ENCODE measurements at places on chromosomes 4 and X.

- DNase-seq: no peak
These were observed 965 bp downstream of the TCEAL4 start for GRCh38 chrX:103586314-103586646.

GRCh38 chrX:149908308-149908707, 21.1 kb upstream of the HSFX4 start:
- no peak for DNase-seq

GRCh38 chr4:73440653-73441052, 4.6 kb downstream of the AFP start:
- DNase-seq: no peak

- no peak for DNase-seq
These were observed 24.9 kb downstream of the CD99L2 start for GRCh38 chrX:150873616-150874015.

- DNase-seq: no peak
These were observed 332.3 kb downstream of the ADGRL3 start for GRCh38 chr4:61532336-61533000.

GRCh38 chrX:142831961-142832530, 193.7 kb upstream of the SPANXN4 start:
- no peak for DNase-seq

GRCh38 chr4:71664366-71664765, 119.5 kb downstream of the GC start:
- DNase-seq: no peak

DNA sequence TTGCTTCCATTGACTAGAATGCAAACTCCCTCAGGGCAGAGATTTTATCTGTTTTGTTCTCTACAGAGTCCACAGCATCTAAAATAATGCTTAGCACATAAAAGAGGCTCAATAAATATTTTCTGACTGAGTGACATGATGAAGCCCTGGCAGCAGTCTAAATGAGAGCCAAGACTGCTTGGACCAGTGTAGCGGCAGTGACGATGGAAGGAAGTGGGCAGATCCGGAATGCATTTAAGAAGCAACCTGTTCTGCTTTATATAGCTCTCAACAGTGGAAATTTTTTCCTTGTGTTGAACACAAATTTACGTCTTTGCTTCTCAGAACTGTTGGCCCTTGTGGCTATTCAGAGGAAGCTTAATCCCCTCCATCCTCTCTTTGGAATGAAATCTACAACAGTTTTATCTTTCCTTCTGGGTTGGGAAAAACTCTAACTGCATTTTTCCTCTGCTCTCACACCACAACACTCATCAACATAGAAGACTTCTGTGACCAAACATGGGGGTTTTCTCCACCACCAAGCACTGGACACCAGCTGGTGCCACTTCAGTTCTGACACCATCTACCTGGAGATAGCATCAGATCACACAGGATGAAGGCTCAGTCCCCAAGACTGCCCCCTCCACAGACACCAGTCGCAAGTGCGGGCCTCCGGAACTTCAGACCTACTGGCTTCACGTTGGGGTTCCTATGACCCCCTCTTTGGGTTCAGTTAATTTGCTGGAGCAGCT, 7.0 kb upstream of the BEND4 start:
- DNase-seq: no peak

GRCh38 chr4:27278615-27279375, 418.2 kb downstream of the STIM2 start:
- DNase-seq: no peak

GRCh38 chr4:169040559-169041261, 30.7 kb upstream of the CBR4 start:
- DNase-seq: no peak

DNA sequence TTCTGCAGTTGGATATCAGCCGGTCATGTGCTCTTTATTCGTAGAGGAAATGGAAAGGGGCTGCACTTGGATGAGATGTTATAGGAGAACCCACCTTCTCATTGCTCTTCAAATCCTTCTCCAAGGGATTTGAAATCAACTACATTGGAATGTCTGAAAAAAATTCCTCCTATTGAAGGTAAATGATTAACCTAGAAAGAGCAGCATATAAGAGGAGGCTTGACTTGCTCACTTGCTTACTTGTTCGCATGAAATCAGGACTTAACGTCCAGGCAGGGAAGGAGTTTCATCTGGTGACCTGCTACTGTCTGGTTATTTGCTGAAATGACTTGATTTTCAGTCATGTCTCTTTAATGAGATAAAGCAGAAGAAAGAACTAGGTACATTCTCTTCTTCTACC, 338.4 kb upstream of the NOCT start:
- DNase-seq: no peak

DNA sequence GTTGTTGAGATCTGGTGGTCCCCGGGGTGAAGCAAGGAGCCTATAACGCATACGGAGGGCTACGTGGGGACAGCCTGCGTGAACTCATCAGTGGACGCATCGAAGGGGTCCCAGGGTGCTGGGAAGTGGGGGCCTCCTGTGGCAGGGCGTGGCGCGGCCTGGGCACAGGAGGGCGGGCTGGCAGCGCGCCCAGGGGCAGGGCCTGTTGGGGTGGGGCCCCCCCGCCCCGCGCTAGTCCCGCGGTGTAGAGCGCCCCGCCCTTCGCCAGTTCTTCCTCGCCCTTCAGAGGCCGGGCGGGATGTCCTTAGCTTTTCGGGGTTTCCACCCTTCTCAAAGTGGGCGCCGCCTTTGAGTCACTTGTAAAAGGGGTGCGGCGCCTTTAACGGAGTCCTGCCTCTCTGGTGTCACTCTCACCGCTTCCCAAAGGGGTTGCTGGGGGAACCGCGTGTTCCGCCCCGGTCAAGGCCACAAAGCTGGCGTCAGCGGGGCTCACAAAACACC, 632 bp downstream of the PLP2 start:
- DNase-seq: peak; percentile 25

Data from stimulated activated CD8-positive, alpha-beta memory T cell treated with anti-CD3 and anti-CD28 coated beads, Interleukin-15, amount 100 ng/mL, for 24 hours (primary cell).